HAP-1 (cell line): ENCODE measurements at places on chromosomes 13 and 19.

GRCh38 chr13:89750371-89750770 is 1597.1 kb upstream of the MIR17HG start:
- no peak for DNase-seq

DNA sequence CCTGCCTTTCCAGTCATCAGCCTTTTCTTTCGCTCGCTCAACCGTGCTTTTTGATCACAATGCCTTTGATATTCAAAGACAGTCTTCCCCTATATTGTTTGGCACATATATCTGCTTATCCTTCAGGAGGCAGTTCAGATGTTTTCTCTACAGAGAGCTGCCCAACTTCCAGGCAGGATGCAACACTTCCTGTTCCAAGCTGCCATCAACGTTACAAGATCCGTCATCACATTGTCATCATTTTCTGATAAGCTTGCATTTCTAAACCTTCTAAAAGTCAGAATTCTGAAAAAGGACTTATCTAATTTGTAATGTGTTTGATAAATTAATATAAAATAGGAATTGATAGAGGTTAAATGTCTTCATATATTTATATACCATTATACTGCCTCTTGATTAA is 574.2 kb downstream of the TBC1D4 start:
- DNase-seq, result peak; percentile 16

GRCh38 chr13:39600766-39601165 is 2.2 kb downstream of the LHFPL6 start:
- no peak for DNase-seq

DNA sequence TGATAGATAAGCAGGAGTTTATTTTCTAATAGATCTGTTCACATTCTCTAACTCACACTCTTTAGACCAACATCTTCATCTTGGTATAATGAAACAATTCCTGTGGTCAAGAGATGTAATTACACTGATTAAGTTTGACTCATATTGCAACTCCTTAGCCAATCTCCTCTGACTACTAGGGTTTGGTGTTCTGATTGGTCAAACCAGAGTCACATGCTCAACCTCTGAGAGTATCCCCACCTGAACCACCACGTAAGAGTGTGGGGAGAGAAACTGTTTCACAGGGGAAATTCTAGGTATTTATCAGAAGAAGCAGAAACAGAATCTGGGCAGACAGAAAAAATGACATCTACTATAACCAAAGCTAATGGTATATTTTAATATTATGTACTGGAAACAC is 42.4 kb downstream of the UQCRFS1 start:
- DNase-seq, result no peak

DNA sequence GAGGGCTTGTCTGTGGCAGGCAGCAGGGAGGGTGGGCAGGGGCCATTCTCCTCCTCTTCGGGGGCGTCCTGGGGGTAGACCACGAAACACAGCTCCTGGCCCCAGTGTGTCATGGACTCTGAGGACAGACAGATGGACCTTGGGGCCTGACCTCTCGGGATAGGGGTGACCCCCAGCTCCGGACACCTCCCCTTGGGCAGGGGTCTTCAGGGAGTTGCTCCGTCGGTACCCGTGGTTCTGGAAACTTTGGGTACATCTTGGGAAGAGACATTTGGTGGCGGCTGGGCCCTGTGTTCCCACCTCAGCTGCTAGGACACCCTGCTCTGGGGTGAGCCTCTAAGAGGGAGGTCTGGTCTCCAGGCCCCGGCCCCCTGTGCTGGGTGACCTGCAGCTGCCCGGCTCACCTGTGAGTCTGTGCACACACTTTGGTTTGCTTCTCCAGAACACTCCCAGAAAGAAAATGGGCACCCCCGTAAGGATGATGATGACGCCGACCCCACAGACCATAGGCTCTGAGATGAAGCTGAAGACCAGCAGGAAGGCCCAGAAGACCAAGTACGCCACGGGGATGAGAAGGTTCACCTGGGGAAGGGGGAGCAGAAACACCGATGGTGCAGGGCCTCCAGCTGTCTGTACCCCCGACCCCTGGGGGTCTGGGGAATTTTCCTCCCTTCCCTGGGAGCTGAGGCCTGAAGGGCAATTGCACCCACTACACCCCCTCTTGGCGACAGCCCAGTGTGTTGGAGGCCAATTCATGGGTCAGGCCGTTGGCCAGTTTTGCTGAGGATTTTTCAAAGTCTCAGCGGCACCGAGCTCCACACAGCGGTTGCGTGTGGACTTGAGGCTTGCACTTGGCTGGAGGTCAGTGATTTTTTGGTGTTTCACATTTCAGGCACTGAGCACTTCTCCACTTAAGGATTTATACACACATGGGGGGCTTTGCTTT is 15.0 kb downstream of the LRP3 start:
- DNase-seq, result no peak

DNA sequence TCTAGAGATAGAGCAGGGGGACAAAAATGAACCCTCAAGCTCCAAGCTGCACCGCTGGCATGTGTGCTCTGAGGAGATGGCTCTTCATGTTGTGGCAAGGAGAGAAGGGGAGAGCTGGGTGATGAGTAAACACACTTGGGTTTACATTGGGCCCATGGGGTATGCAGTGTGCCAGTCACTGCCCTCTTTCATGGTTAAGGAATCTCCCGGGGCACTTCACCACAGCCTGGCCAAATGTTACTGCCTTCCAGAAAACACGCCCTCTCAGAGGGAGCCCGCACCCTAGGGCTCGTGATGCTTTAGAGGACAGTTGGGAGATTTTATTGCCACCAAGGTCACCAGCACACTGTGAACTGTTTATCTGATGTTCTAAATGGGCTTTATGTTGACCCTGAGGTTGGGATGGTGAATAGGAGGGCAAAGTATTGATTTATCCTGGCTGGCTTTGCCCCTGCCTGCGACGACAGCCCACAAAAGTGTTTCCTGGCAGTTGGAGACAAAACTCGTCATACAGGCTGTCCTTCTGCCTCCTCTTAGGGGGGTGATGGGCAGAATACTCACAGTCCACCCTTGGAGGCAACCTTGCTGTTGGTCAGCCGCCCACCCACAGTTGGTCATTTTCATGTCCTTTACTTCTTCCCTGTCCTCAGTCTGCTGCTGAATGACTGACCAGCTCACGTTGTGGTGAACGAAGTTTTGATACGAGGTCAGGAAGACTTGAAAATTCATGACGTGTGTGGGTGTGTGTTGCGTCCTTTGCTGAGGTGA is 156.9 kb downstream of the STK24 start:
- no peak for DNase-seq

DNA sequence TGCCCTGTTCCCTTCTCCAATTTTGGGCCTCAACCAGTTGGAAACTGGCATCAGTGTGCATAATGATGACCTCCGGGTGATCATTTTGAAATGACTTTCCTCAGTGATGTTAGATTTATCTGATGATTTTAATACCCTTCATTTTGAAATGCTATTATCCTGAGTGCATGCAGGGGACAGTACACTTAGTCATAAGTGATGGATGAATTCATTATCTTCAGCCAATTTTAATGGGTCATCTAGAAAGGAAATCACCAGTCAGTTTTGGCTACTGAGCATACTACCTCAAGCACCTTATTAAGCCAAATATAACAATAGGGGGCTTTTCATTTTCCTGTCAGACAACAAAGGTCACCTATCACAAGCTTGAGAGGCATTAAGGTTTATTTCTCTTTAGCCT is 118.5 kb upstream of the MIR17HG start:
- no peak for DNase-seq

DNA sequence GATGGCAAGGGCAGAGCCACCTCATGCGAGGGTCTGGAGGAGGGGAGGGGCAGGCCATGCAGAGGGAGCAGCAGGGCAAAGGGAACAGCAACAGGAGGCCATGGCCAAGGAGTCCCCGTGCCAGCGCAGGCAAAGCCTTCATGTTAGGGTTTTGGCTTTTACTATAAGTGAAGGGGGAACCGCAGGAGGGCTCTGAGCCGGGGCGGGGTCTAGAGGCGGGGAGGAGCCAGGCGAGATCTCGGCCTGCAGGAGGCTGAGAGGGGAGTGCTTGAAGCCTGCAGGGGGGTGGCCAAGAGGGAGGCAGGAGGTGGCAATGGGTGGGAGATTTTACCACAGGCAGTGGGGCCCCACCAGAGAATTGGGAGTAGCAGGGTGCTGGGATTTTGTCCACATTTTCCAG is 6.3 kb downstream of the ARHGAP33 start:
- no peak for DNase-seq

DNA sequence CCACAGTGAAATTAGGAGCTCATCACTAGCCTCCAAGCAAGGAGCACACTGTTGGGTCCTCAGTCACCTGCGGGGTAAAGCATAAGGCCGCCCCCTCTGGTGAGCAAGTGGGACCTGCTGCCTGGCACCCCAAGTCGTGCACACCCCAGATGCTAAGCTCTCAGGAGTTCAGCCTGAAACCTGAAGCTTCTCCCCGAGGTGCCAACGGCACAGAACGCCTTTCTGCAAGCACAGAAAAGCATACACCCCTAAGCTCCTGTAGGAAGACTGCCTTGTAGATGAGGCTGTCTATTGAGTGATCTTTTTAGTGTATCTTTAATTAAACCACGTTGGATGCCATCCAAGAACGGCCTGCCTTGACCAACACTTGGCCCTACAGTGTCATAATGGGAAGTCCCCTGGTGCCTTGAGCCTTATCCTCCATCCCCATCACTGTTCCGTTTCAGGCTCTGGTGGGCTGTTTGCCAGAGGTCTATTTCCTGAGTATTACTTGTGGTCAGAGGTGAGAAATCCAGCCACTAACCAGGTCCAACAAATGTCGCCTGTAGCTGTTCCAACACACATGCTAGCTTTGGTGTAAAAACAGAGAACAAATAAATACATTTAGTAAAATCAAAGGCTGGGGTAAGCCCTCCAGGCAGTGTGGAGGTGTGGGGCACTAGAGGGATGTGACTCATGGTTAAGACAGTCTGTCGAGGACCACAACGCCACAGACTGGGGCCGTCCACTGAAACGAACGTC is 44.8 kb downstream of the C13orf42 start:
- no peak for DNase-seq

- no peak for DNase-seq
Observed at GRCh38 chr13:49400755-49401659, 42.9 kb downstream of the CAB39L start.

- DNase-seq, result peak; percentile 54
Observed at GRCh38 chr19:22545751-22546150, 88.4 kb upstream of the ZNF492 start.

DNA sequence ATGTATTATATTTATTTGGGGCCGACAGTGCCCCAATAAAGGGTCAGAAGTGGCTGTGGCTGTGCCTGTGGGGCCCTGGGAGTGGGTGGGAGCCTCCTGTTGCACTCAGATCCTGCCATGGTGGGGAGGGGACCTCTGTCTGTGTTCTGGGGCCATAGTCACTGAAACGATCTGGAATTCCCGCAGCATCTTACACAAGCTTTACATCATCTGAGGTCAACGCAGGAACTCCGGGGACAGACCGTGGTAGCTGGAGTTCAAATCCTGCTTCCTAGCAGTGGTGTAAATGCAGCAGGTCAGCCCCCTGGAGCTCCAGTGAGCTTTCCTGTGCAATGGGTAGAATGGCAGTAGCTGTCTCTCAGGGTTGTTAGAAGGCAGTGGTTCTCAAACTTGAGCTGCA is 3.9 kb upstream of the SCN1B start:
- DNase-seq, result no peak

- no peak for DNase-seq
Observed at GRCh38 chr13:34425327-34425949, 516.6 kb upstream of the NBEA start.

DNA sequence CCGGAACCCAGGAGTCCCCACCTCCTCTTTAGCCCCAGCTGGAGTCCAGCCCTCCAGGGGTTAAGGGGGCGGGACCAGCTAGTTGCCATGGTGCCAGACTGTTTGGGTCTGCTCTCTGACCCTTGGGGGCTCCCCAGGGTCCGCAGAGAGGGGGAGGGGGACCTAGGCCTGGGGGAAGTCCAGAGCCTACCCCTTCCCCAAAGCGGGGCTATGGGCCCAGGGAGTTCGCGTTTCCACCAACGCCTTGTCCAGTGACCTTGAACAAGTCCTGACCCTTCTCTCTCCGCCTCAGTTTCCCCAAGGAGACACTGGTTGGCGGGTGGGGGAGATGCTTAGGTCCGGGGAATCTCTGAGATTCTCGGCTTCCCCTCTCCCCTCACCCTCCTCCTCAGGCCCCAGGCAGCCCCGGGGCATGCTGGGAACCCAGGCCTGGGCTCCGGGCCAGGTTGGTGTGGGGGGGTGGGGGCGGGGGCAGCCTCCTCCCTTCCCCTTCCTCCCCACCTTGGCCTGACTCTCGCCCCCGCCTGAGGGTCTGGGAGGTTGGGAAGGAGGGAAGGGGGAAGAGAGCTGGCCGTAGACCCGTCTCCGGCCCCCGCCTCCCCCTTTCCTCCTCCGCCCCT is 2.6 kb upstream of the SPACA6 start:
- DNase-seq, result peak; percentile 82

- DNase-seq, result no peak
Observed at GRCh38 chr13:34044660-34045080, 226.7 kb downstream of the RFC3 start.

DNA sequence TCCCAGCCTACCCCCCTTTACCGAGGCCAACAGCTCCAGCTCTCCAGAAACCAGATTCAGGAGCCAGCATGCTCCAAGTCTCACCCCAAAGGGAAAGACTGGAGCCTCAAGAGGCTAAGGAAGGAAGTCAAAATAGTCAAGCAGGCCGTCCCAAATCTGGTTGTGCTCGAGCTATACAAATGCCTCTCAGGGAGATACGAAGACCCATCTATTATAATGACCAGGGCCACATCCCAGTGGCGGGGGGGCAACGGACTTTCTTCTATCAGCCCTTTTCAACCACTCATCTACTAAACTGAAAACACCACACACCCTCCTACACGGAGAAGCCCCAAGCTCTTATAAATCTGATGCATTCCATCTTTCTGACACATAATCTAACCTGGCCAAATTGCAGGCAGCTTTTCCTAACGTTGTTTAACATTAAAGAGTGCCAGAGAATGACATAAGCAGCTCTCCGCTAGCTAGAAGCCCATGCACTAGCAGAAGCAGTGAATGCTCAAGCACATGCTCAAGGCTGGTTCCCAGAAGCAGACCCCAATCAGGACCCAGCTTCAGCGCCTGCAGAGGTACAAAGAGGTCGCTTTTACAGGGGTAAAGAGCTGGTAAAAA is 104.6 kb upstream of the ZNF98 start:
- no peak for DNase-seq

DNA sequence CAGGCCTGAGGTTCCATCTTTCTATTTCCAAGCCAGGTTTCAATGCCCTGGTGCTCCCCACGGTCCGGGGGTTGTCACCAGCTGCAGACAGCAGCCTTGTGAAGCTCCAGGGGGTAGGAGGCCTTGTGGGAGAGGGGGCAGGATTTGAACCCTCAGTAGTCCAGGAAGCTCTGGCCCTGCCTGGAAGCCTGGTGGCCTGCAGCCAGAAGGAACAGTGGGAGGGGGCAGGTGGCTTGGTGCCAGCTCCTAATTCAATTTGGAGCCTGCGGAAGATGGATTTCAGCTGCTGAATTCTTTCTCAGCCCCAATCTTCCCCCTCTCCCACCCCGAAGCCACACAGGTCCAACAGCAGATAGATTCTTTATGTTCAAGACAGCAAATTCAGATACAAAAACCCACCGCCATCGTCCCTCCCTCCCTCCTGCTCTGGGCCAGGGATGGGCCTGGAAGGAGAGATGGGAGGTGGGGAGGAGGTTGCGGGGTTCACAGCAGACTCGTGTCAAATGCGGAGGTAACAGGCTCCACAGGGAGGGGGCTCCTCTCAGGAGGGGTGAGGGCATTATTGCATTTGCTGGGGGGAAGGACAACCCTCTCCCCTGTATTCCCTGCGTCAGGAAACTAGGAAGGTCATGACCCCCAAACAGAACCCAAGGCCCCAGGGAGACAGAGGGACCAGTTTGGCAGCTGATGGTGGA is 2.4 kb upstream of the PTGER1 start:
- DNase-seq, result no peak
